ENCODE measurements at places on chromosomes 6 and 20.
A peak's percentile ranks its signal among the peaks of the same experiment; 100 is the strongest.

DNA sequence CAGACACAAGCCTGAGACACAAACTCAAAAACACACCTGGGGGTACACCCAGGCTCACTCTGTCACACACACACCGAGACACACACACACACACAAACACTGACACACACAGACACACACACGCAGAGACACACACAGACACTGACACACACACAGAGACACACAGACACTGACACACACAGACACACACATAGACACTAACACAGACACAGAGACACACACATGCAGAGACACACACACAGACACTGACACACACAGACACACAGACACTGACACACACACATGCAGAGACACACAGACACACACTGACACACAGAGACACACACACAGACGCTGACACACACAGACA lies 14.4 kb upstream of the ABHD16B start:
- DNase-seq: no peak

DNA sequence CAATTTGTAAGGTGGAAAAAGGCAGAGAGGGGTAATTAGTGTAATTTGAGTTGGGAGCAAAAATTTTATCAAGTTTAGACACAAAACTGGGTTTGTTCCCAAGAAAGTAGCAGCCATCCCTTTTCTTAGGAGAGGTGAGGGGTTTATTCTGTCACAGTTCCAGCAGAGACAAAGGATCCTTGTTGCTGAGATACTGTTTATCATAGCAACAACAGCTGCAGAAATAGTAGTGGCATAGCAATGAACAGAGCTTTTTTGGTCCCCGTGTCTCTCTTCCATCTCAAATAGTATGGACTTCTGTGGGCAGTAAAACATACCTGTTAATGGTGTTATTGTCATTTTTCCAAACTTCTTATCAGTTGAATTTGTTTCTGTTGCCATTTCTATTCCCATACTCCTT lies 23.9 kb downstream of the ZKSCAN8 start:
- DNase-seq: no peak

GRCh38 chr6:35370124-35370741 lies 27.9 kb downstream of the PPARD start:
- DNase-seq: no peak

GRCh38 chr6:128139519-128139918 lies 238.7 kb upstream of the THEMIS start:
- DNase-seq: no peak

- DNase-seq: no peak
Measured at GRCh38 chr6:162871966-162872365, 144.2 kb downstream of the PACRG start.

GRCh38 chr20:38412877-38413577 lies 22.1 kb downstream of the SNHG17 start:
- no peak for DNase-seq

GRCh38 chr6:125537090-125537489 lies 212.3 kb upstream of the HEY2 start:
- DNase-seq: no peak

DNA sequence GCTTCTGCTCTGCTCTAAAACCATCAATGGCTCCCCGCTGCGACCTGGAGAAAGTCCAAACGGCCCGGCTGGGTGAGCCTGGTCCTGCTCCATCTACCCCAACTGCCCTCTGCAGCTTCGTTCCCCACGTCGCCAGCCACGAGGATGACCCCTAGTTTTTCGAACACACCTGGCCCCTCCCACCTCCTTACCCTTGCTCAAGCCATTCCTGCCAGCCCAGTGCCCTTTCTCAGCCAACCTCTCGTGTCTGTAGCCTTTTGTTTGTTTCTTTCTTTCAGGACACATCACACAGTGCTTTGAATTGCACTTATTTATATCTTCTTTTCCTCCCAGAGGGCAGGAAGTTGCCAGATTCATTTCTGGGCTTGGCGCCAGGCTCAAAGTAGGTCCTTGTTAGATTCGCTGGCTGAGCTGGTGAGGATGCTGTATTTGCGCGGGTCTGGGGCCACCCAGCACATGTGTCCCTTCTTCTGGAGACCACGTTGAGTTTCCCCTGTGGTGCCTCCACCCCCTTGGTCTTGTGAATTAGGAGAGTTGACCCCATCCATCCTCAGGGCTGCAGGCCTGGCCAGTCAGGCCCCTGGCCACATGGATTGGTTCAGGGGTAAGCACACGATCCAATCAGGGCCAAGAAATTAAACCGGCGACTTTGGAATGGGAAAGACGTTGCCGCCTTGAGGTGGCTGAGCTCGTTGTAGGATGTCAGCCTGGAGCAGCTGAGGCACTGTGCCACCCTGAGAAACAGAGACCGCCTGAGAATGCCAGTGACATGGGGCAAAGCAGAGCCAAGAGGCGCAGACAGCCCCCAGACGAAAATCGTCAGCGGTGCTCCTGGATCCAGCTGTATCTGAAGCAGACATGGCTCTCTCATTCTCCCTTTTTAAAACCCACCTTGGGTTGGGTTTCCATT lies 156.0 kb downstream of the CEBPB start:
- no peak for DNase-seq

GRCh38 chr6:128233531-128233930 lies 286.9 kb downstream of the PTPRK start:
- no peak for DNase-seq

DNA sequence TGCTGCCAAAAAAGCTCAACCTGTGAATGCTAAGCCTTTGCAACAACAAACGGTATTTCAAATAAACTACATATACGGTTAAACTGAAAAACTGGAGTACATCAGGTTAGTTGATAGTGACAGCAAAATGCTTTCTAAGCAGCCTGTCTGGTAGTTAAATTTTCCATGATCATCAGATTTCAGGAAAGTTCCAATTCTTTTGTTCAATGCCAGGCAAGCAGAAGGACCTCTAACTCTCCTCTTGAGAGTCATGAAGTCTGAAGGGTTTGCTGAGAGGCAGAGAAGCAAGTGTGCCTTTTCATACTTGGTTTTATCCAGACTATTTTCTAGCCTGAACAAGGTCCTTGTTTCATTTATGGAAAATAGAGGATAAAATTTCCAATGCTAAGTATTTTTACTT lies 4.5 kb downstream of the FLRT3 start:
- DNase-seq: no peak

GRCh38 chr20:64212755-64213154 lies 42.8 kb upstream of the PCMTD2 start:
- DNase-seq: no peak

- no peak for DNase-seq
Measured at GRCh38 chr6:70282919-70283461, 19.9 kb downstream of the COL9A1 start.

GRCh38 chr6:119791736-119792135 lies 442.2 kb upstream of the MAN1A1 start:
- no peak for DNase-seq

- no peak for DNase-seq
Measured at GRCh38 chr6:39280247-39280731, 33.9 kb downstream of the KCNK17 start.

DNA sequence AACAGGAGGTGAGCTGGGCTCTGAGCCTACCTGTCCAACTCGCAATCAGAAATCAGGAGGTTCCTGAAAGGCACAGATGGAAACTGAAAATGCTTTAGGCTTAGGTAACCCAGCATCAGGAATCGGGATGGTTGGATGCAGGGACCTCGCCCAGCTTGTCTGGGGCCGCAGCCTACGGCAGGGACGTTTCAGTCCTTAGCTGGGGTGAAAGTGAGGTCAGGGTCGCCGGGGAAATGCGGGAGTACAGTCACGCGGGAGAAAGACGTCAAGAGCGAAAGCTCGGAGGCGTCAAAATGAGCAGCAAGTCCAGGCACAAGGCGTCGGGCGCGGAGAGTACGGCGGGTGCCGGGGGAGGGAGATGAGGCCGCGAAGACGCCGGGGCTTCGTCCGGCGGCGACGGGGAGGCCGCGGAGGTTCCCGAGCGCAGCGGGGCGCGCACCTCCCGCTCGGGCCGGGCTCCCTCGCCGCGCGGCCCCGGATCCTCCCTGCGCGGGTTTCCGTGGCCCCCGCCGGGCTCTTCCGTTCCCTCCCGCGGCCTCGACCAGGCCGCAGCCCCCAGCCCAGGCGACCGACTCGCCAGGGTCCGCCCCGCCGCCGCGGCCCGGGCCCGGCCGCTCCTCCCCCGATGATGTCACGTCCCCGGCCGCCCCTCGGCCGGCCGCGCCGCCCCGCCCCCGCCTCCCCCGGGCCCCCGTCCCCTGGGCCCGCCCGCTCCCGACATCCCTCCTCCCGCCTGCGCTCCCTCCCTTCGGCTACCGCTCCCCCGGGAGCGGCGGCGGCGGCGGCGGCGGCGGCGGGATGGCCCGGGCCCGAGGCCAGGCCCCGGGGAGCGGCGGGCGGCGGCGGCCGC lies at the start of gene EBF4:
EBF4 (plus strand) TSS at position 745 of the 850 bp plus-strand sequence. CDS start 866 bp downstream, outside the sequence.
- peak; percentile 44 for DNase-seq

DNA sequence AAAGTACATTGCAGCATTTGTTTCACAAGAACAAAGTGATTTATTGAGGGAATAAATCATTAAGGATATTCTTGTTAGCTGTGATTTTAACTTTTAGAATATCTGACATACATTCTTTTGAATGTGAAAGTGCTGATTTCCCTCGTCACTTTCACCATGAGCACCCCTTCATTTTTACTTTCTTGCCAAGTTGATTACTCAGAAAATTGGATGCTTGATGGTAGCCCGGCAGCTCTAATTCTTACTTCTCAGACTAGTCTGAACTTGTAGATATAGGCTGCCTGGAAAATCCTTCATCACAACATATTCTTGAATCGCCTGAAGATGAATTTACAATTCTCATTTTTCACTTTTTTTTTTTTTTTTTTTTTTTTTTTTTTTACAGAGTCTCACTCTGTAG lies 147.1 kb upstream of the SMLR1 start:
- no peak for DNase-seq

DNA sequence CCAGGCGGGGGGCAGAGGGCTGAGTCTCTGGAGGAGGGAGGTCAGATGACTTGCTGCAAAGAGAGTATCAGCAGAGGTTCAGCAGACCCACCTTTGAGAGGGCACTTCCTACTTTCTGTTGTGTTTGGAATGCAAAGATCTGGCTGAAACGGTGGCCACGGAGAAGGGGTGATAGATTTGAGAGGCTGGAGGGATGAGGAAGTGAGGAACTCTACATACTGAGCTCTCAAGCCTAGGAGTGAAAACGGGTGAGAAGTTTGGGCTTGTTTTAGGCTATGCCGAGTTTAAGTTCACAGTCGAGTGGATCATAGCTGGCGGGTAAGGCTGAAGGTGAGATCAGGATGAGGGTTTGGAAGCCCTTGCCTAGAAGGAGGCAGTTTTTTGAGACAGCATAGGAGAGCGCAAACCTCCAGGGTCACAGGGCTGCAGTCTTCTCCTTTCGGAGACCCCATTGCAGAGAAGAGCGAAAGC lies 477 bp upstream of the ITPA start:
- DNase-seq: no peak

- no peak for DNase-seq
Measured at GRCh38 chr20:43840382-43841070, 74.1 kb upstream of the TOX2 start.

GRCh38 chr6:135555550-135555949 lies 58.0 kb upstream of the AHI1 start:
- DNase-seq: no peak

DNA sequence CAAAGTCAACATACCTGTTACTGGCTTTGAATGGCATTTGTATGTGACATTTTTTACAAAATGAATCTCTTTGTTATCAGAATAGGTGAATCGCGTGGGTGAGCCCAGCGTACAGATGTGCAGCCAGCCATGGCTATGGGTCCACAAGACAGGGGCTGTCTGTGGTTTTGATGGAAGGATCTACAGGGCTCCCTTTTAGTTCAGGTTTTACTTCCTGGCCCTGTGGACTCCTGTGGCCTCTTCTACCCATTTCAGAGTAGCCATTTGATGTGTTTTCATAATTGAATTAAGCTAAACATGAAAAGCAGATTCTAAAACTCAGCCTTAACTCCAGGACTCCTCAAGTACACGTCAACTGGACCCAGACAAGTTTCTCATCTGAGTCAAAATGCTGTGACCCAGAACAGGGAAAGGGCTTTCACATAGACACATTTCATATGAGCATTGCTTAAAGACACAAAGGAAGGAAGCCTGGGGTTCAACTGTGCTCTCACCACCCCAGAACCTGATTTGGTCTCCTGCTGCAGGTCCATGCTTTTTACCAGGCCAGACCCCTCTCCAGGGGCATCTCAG lies 105.3 kb upstream of the NAA20 start:
- DNase-seq: no peak

DNA sequence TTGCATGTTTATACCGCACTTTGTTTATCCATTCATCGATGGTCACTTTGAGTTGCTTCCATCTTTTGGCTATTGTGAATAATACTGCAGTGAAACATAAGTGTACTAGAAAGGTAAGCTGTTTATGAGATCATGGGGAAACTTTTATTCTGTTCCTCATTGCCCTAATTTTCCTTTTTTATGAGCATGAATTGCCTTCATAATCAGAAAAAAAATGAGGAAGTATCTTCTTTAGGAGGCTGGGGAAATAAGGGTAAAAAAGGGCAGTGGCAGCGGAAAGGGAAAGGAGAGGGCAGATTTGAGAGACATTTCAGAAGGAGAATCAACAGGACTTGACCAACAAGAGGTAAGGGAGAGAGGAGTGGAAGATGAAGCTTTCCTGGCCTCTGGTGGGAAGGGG lies 14.3 kb upstream of the SERINC3 start:
- no peak for DNase-seq

GRCh38 chr6:147395158-147395557 lies 113.3 kb upstream of the SAMD5 start:
- no peak for DNase-seq

- DNase-seq: no peak
Measured at GRCh38 chr20:58596750-58597248, 54.3 kb upstream of the STX16 start.

DNA sequence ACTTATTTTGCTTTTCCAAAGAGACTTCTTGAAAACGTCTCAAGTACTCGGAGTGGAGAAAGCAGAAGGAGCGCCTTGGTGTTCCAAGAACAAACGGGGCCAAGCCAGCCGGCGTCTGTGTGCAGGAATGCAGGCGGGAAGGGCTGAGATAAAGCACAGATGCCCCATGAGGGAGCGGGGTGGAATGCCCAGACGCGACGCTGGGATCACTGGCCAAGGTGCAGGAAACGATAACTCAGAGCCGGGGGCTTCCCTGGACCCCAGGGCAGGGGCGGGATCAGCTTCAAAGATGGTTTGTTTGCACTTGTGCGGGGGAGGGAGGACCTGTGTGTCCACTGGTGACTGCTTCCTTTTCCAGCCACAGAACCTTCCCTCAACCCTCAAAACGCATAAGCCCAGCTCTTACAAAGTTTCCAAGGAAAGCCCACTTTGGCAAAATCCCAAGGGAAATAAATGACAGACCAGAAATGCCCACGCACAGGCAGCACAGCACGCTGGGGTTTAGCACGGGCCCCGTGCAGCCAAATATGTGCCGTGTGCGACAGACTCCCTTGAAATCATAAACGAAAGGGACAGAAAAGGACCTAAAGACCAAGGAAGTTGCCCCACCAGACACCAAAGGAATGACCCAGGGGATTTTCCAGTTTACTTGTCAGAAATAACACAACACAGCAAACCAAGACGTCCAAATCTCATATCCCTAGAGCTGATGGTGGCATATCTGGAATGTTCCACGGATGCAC lies 113.9 kb downstream of the NFATC2 start:
- DNase-seq: no peak

DNA sequence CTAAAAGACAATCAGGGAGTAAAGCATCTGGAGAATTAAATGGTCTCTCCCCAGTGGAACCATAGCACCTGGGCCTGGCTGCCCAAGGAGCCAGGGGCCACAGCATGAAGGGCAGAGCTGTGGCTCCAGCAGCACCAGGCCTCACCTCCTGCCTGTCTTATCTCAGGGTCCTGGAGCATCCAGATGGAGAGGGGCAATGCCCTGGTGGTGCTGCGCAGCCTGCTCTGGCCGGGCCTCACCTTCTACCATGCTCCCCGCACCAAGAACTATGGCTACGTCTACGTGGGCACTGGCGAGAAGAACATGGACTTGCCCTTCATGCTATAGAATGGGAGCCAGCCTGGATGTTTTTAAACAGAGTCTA lies 17.0 kb downstream of the MRPS18A start:
- no peak for DNase-seq
